ENCODE measurements at places on chromosomes 16 and 17. TPM values are rescaled to one million over a fixed set of nuclear protein-coding genes. Genes with fewer than 3 reads are reported as not detected.

CDC6 gene
- 149 TPM for total RNA-seq

CTRB1 gene
- total RNA-seq = not detected

C16orf92 gene
- total RNA-seq = not detected

LGALS9B gene
- not detected for total RNA-seq

GAST gene
- not detected for total RNA-seq

FSCN2 gene
- total RNA-seq = 0.36 TPM

CRHR1 gene
- total RNA-seq = not detected

BAHCC1 gene
- total RNA-seq = 0.08 TPM

CACNG5 gene
- not detected for total RNA-seq

CCL17 gene
- not detected for total RNA-seq

PTX4 gene
- total RNA-seq = not detected

ALOXE3 gene
- not detected for total RNA-seq

CEP112 gene
- total RNA-seq = 1.3 TPM

PLA2G10 gene
- not detected for total RNA-seq

ITGB4 gene
- 1.4 TPM for total RNA-seq

PRSS21 gene
- 11.2 TPM for total RNA-seq

PDILT gene
- not detected for total RNA-seq

GRB2 gene
- 165 TPM for total RNA-seq

PRSS53 gene
- 3.1 TPM for total RNA-seq

IL17C gene
- total RNA-seq = not detected

SHPK gene
- 11.9 TPM for total RNA-seq

CDH11 gene
- not detected for total RNA-seq

TLCD3A gene
- total RNA-seq = 26.7 TPM

ATP2A1 gene
- 2.0 TPM for total RNA-seq

TTYH2 gene
- 6.5 TPM for total RNA-seq
